Muscle of back (tissue), 13 donors: ENCODE measurements at places on chromosomes 7 and 10. TPM values are rescaled to one million over a fixed set of nuclear protein-coding genes. Genes with fewer than 3 reads are reported as not detected.

The RP9 gene
- 30.1 TPM for polyA plus RNA-seq

The SPDYE11 gene
- 0.10 TPM for polyA plus RNA-seq

- DNase-seq = no peak
Measured at GRCh38 chr10:79384773-79385391, 37.6 kb downstream of the PPIF start.

DNA sequence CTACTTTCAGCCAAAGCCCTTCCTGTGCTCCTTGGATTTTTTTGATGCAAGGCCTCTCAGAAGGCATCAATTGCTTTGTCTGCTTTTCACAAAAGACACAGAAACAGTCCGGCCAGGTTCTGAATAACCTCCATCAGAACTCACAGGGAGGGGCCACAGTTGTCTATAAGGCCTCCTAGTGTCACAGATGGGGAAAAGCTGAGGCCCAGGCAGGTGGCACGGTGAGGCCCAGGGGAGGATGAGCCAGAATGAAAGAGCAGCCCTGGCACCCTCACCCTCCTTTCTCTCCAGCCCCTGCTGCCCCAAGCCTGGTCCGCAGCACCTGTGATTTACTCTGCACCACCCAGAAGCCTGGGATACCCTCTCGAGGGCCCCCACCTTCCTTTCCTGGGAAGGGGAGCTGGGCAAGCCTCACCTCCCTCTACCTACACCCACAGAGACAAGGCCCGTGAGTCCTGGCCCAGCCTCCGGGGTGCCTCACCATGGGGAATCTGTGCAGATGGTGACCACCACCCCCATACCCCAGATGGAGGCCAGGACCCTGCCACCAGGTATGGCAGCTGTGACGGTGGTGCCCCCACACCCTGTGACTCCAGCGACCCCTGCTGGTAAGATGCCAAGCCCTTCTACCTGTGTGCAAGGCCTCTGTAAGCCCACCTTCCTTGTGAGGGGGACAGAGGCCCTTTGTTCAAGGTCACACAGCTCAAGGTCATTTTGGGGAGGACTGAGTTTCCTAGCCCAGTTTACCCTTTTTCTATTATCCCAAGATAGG, 26.2 kb upstream of the ZNF467 start:
- DNase-seq = no peak

GRCh38 chr7:2632733-2633537, 1.1 kb downstream of the TTYH3 start:
- DNase-seq = peak; percentile 89

DNA sequence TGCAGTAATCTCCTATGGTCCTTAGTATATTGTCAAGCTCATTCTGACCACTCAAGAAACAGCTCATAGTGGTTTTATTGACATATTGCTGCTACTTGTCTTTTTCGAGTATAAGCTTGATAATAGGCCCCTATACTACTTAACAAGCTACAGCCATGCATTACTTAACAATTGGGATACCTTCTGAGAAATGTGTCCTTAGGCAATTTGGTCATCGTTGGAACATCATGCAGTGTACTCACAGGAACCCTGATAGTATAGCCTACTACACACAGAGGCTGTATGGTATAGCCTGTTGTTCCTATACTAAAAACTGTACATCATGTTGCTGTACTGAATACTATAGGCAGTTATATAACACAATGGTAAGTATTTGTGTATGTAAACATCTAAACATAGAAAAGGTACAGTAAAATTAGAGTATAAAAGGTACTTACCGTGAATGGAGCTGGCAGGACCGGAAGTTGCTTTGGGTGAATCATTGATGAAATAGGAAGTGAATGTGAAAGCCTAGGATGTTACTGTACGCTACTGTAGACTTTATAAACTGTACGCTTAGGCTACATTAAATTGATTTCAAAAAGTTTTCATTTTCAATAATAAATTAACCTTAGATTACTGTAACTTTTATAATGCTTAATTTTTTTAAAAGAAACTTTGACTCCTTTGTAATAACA, 160.9 kb downstream of the LRRC4 start:
- no peak for DNase-seq

DNA sequence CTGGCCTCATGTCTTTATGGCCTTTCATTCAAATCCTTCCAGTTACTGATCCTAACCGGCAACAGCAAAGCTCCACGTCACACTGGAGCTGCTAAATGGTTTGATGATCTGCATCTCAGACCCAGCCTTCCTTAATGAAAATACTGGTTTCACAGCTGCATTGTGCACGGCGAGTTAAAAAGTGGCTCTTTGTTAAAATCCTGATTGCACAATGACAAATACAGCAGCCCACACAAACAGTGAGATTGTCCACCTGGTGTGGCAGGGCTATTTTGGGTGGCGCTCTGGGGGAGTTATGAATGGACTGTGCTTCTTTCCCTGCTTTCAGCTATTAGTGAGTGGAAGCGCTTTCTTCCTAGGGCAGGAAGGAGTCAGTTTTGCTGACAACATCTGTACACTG, 63.4 kb upstream of the C1QL3 start:
- no peak for DNase-seq

GRCh38 chr7:40721342-40721949, 586.6 kb downstream of the SUGCT start:
- no peak for DNase-seq

GRCh38 chr7:70694971-70695794, 436.8 kb upstream of the GALNT17 start:
- DNase-seq = peak; percentile 21

GRCh38 chr7:136884492-136884891, 16.0 kb downstream of the CHRM2 start:
- DNase-seq = no peak
